ENCODE measurements at places on chromosomes 6 and 20. TPM values are rescaled to one million over a fixed set of nuclear protein-coding genes. Genes with fewer than 3 reads are reported as not detected.

- DNase-seq: no peak
These were observed 2.0 kb downstream of the BPIFB2 start for GRCh38 chr20:33009214-33010132.

Gene SNAP25
- polyA plus RNA-seq: 11.5 TPM

DNA sequence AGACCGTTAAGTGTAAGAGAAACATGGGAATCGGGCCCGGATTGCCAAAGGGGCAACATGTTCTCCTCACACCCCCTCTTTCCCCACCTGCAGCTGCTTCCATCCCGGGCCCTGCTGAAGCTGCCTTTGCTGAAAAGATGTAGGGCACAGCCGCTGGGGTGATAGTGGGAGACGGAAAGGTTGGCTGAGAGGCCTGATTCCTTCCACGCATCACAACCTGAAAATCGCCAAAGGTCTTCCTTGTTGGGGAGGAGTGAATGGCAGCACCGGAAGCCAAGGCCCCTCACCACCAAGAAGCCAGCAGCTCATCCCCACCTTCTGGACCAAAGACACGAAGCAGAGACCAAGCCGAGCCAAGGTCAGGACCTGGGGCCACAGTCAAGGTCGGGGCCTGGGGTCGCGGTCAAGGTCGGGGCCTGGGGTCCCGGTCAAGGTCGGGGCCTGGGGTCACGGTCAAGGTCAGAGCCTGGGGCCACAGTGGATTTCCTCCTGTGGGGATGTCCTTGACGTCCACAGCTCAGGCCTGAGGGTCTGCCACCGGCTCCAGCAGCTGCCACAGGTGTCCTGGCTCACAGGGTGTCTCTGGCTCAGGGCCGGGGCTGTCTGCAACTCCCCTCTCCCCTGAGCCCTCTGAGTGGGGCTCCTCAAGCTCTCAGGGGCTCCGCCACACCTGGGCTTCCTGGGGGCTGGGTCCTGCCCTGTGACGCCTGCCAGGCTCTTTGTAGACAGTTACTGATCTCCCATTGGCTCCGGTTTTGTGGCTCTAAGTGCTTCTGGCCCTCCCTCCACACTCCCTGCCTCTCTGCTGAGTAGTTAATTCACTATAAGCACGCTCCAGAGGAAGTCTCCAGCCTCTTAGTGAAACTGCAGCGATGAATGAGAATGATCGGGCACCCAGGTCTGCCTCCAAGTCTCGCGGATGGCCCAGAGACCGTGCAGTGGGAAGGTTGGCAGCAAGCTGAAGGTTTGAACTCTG is 5.5 kb upstream of the CHRNA4 start:
- no peak for DNase-seq

DNA sequence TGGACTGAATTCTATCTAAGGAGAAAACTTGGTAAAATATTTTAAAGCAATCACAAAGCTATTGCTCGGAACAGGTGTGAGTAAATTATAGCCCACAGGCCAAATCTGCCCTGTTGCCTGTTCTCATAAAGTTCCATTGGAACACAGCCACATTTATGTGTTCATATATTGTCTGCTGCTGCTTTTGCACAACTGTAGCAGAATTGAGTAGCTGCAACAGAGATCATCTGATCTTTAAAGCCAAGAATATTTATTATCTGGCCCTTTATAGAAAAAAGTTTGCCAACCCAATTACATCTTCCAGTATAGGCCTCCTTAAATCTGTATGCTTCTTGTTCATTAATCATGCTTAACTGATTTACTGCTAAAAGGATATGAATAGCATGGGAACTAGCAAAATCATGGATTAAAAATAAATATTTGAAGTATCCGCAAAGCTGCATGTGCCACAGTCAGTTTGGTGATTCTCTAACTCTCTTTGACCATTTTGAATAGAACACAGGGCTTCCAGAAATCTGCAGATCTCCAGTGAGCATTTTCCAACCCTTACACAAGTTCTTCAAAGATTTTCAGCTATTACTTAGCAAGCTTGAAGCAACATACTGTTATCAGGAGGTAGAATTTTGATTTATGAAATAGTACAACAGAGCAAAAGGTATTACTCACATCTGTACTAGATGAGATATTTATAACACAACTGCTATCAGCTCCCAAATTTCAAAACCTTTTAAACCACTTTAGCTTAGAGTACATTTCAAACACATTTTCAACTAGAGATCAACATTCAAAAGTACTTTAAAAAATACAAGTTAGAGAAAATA is 312.6 kb upstream of the ID4 start:
- no peak for DNase-seq

Gene NHSL1
- 60.5 TPM for polyA plus RNA-seq

Gene RBM38
- polyA plus RNA-seq: 33.5 TPM
